Fibroblast of villous mesenchyme (primary cell): ENCODE measurements at places on chromosomes 2 and 18. TPM values are rescaled to one million over a fixed set of nuclear protein-coding genes. Genes with fewer than 3 reads are reported as not detected.

The C18orf54 gene
- total RNA-seq = 1.9 and 6.0 TPM in 2 replicates

The GKN2 gene
- not detected in 2 replicates for total RNA-seq

The MYL12B gene
- total RNA-seq = 330 and 426 TPM in 2 replicates

The DOK1 gene
- total RNA-seq = 9.9 and 20.0 TPM in 2 replicates

The ASTL gene
- total RNA-seq = not detected in 2 replicates

The LTBP1 gene
- 33.7 and 163 TPM in 2 replicates for total RNA-seq
